ENCODE measurements at places on chromosomes 7 and 10. TPM values are rescaled to one million over a fixed set of nuclear protein-coding genes. Genes with fewer than 3 reads are reported as not detected.

Gene RGR
- total RNA-seq, result not detected

Gene CRPPA
- total RNA-seq, result 1.4 TPM

Gene ZEB1
- 52.8 TPM for total RNA-seq

Gene NKX1-2
- not detected for total RNA-seq

Gene KCNIP2
- not detected for total RNA-seq

Gene SND1
- 188 TPM for total RNA-seq

Gene CHN2
- 2.7 TPM for total RNA-seq

Gene SSC4D
- 0.79 TPM for total RNA-seq

Gene CYP2E1
- under 0.01 TPM for total RNA-seq

Gene GSTO2
- total RNA-seq, result 0.30 TPM

Gene FGFR2
- total RNA-seq, result 0.10 TPM

Gene DGKI
- total RNA-seq, result 0.20 TPM

Gene TRA2A
- total RNA-seq, result 15.9 TPM

Gene RSPH10B2
- 0.05 TPM for total RNA-seq

Gene OPALIN
- not detected for total RNA-seq

Gene HEPACAM2
- total RNA-seq, result not detected

Gene NRG3
- 0.20 TPM for total RNA-seq

Gene EN2
- total RNA-seq, result not detected

Gene PRKG1
- total RNA-seq, result 0.33 TPM

Gene CDHR1
- total RNA-seq, result 0.05 TPM

Gene TRPV5
- total RNA-seq, result not detected

Gene OR6B1
- total RNA-seq, result not detected

Gene TUBB8
- total RNA-seq, result 0.13 TPM

Gene EVX1
- total RNA-seq, result not detected

Gene ELMO1
- 13.6 TPM for total RNA-seq

Gene DOCK1
- total RNA-seq, result 40.0 TPM

Gene ADARB2
- total RNA-seq, result 0.10 TPM

Gene IDI2
- total RNA-seq, result not detected

Gene PLEKHA8
- 6.7 TPM for total RNA-seq

Gene ATOH7
- not detected for total RNA-seq

Gene RBM20
- total RNA-seq, result 0.15 TPM

Gene NEUROG3
- not detected for total RNA-seq

Gene ABCC2
- total RNA-seq, result 0.07 TPM

Gene UNCX
- not detected for total RNA-seq

Gene ZC3HAV1
- total RNA-seq, result 42.4 TPM

Gene CLCN1
- total RNA-seq, result not detected

Gene HOXA4
- 8.8 TPM for total RNA-seq

Gene HOXA13
- not detected for total RNA-seq

Gene LAMTOR4
- 224 TPM for total RNA-seq

Gene DPP6
- total RNA-seq, result not detected

Gene PON1
- not detected for total RNA-seq

Gene PCDH15
- total RNA-seq, result not detected

Gene CDHR3
- 0.30 TPM for total RNA-seq

Gene ADAP1
- total RNA-seq, result 0.44 TPM

Gene ATXN7L1
- 4.4 TPM for total RNA-seq

Gene PKD2L1
- total RNA-seq, result not detected
